Endodermal cell (in vitro differentiated cells): ENCODE measurements at places on chromosomes 2 and 18.

DNA sequence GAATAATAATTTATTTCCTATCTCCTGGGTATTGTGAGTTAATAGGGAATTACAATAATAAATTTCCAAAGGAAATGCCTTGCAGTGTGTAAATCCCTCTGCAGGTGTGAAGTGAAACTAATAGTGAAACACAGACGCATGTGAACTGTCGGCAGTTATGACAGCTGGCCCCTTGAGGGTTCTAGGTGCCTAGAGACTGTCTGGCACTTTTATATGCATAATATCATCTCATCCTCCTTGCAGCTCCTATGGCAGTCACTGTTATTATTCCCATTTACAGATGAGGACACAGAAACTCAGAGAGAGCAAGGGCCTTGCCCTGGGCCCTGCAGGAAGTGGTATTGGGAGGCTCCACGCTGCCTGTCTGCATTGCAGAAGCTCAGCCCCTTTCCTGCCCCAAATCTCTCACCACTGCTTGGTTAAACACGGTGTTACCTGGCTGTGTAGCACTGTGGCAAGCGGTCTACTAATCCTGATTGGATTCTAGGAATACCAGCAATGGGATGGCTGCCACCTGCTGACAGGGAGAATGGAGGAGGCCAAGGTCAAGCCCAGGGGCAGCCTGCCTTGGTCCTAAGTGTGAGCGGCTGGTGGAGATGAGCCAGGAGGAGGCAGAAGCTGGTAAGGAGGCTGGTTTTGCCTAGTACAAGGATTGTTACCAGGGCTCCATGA is 32.8 kb upstream of the ACKR3 start:
- peak; percentile 80 for DNase-seq

GRCh38 chr2:241473399-241473798 is 35.0 kb downstream of the STK25 start:
- no peak for DNase-seq

GRCh38 chr2:65985986-65986385 is 448.9 kb upstream of the MEIS1 start:
- DNase-seq, result no peak

DNA sequence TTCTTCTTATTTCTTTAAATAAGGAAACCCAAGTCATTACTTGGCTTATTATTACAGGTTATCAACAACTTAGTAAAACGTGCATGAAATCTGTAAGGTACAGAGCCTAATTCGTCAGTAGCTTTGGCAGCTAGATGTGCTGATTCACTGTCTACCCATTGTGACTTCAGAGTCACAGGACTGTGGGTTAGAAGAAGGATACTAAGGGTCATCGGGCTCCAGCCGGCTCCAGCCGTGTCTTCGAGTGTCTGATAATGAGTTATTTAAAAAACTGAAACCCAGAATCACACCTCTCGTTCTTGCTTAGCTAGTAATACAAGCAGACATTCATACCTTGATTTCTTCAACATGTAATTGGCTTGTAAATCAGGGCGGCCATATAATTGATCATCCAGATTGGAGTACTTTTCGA is 170.5 kb downstream of the FMNL2 start:
- no peak for DNase-seq

DNA sequence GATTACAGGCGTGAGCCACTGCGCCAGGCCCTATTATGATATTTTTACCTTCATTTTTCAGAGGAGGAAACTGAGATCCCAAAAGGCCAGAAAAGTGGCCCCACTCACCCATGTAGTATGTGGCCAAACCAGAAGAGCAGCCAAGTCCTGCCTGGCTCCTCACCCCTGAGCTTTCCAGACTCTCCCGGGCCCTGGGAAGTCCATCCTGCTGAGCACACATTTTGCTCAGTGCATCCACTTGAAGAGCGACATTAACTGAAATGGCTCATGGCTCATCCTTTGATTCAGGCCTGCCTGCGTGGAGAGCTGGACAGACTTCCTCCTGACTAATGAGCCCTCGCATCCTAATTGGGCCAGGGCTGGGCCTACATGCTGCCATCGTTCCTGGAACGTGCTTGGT is 9.5 kb upstream of the NGEF start:
- DNase-seq, result no peak
